ENCODE measurements at places on chromosomes 6 and 20.

GRCh38 chr6:73782911-73783310, 86.9 kb downstream of the CD109 start:
- no peak for DNase-seq

DNA sequence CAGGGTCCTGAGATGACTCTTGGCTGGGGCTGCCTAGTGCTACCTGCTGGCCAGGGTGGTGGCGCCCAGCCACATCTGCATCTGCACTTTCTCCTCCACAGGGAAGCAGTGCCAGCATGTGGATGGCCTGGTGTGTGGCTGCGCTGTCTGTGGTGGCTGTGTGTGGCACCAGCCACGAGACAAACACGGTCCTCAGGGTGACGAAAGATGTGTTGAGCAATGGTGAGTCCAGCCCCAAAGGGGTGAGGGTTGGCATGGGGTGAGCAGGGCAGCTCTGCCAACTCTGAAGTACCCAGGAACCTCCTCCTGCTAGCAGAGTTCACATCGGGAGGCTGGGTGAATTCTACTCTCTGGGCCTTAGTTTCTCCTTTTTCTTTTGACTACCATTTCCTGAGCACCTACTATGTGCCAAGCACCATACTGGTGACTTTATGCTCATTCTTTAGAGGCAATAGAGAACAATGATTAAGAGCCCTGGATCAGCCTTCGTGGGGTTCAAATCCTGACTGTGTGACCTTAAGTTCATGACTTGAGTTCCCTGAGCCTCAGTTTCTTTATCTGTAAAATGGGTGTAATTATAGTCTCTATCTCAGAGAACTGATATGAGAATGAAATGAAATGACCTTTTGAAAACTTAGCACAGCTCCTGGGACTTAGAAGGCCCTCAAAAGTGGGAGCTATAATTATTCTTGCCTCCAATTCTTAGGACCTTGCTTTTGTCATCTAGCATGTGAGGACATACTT, 2.1 kb downstream of the BPIFB4 start:
- no peak for DNase-seq

DNA sequence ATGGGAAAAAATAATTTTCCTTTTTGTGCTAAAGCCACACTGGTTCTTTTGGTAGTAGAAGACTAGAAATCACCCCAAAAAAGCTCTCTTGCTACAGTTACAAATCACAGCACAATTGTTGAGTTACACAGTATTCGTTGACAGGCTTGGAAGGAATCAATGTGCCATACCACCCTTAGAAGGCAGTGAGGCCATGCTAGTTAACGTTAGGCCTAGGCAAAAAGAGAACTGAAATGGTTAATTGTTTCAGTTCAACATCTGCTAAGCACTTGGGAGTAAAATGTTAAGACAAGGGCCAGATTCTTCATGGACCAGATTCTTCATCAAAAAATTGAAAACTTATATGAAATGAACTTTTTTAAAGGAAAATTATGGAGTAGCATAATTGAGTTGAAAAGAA, 626.2 kb downstream of the UTRN start:
- no peak for DNase-seq

DNA sequence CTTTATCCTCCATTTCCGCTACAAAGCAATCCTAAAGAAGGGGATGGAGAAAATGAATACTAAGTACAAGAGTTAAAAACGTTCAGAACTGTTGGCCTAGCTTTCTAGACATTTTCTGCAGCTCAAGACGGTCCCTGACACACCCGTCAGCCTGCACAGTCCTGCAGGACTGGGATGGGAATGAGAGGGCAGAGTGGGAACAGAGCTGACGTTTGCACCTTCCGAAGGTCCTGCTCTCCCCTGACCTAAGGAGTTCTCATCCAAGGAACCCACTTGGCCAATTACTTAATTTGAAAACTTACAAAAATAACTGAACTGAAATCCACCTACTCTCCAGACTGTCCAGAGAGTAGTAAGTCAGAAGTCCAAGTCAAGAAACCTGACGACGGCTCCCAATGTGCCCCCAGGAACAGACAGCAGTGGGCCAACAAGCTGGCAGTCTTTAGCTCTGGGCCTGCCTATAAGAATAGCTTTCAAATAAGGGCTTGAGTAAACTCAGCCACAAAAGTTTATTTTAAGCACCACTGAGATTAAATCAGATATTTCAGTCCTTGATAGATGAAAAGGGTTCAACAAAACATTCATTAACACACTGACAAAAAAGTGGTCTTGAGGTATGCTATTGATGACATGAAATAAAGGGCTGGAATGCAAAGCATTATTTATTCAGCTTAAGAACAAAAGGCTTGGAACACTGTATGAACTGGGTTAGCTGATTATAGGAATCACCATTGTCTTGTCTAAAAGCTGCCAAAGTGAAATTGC, 76.8 kb downstream of the CNKSR3 start:
- DNase-seq: no peak

- no peak for DNase-seq
These were observed 571.6 kb upstream of the NOX3 start for GRCh38 chr6:156027248-156027626.

DNA sequence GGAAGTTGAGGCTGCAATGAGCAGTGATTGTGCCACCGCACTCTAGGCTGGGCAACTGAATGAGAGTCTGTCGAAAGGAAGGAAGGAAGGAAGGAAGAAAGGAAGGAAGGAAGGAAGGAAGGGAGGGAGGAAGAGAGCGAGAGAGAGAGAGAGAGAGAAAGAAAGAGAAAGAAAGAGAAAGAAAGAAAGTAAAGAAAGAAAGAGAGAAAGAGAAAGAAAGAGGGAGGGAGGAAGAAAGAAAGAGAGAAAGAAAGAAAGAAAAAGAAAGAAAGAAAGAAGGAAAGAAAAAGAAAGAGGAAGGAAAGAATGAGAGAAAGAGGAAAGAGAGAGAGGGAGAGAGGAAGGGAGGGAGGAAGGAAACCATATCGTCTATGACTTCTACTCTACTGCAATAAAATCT, 60.2 kb downstream of the OPRM1 start:
- no peak for DNase-seq

GRCh38 chr6:5141046-5141445, 55.9 kb downstream of the PPP1R3G start:
- no peak for DNase-seq

DNA sequence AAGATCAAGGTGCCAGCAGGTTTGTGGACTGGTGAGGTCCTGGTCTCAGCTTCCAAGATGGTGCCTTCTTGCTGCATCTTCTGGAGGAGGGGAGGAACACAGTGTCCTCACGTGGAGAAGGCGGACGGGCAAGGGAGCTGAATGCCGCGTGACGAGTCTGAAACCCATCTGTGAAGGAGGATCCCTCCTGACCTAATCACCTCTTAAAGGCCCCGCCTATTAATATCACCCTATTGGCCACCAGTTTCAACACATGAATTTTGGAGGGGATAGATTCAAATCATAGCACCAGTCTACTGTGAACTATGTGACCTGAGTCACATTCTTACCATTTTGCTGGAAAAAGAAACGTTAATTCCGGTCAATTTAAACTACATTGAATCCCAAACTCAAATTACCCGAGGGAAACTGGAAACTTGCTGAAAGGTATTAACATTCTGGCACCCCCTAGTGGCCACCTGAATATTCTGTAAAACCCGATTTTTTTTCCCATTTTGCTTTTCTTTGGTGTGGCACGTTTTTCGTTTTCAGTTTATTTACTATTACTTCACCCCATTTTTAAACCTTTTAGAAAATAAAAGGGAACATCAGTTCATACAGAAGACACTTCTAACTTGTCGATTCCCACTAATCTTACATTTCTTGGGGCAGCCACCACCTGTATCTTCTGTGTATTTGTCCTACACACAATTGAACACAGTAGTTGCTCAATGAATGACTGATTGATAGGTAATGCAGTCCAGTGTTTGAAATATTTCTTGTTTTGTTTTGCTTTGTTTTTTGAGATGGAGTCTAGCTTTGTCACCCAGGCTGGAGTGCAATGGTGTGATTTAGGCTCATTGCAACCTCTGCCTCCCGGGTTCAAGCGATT, 17.9 kb upstream of the CCDC170 start:
- DNase-seq: no peak

- no peak for DNase-seq
These were observed 44.8 kb downstream of the PDE10A start for GRCh38 chr6:165618241-165618640.

- DNase-seq: no peak
These were observed 2.8 kb upstream of the OOEP start for GRCh38 chr6:73372516-73372915.

DNA sequence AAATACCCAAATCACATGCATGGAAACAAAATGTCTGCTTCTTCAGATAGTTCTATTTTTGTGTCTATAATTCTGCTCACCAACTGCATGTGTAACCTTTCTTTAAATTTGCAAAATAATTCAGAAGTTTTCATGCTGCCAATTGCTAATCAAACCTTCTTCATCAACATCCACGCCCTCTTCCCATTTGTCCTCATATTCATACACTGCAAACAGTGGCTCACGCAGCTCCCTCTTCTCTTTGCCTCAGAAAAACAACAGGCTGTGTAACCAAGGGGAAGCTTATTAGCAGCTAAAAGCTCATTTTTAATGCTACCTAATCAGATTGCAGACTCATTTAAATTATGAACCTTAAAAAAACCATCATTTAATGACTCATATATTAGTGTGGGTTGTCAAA, 555.0 kb upstream of the EPHA7 start:
- DNase-seq: no peak

DNA sequence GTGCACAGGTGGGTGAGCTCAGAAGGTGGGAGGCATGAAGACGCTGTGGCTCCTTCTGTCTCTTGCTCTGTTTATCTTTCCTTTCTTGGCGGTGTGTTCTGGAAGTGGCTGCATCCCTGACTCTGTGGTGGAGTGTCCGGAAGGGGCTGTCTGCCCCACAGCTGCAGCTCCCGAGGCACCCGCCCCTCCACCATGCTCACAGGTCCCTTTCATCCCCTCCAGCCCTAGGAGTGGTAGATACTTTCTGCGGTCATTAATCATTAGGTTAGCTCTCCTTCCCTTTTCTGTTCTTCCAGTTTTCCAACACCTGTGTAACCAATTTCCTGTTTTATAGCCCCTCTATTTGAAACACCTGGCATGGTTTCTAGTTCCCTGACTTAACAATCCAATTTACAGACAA, 65.6 kb downstream of the GJA10 start:
- DNase-seq: no peak

- DNase-seq: no peak
These were observed 6.7 kb downstream of the HLA-DQA1 start for GRCh38 chr6:32643904-32644303.

DNA sequence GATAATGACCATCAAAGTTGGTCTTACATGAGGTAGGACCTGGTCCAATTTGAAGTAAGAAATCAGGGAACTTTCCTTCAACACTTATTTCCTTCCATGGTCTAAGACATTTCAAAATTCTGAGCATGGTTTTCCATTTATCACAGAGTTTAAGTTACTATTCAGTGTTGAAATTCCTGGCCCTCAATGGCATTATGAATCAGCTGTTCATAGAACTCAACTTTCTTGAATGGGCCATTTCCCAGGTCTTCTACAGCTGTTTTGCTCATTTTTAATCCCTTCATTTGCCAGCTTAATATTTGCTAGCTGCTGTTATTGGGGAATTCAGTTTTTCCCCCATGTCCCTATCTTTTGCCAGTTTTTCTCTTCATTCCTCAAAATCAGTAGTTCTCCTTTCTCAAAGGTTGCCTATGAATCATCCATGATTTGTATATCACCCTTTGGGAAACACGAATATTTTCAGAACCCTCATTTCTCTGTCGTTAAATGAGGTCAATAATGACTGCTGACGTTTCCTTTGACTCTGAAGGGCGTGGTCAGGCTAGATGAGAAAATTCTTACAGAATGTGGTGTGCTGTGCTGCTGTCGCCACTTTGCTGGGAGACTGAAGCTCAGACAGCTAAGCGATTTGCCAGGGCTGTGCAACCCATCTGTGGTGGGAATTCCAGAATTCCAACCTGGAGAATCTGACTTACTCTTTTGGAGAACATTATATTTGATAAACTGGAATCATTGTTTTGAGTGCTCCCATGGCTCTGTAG, 216.5 kb upstream of the FLRT3 start:
- DNase-seq: no peak

- no peak for DNase-seq
These were observed 81.7 kb downstream of the COL9A1 start for GRCh38 chr6:70221025-70221714.

DNA sequence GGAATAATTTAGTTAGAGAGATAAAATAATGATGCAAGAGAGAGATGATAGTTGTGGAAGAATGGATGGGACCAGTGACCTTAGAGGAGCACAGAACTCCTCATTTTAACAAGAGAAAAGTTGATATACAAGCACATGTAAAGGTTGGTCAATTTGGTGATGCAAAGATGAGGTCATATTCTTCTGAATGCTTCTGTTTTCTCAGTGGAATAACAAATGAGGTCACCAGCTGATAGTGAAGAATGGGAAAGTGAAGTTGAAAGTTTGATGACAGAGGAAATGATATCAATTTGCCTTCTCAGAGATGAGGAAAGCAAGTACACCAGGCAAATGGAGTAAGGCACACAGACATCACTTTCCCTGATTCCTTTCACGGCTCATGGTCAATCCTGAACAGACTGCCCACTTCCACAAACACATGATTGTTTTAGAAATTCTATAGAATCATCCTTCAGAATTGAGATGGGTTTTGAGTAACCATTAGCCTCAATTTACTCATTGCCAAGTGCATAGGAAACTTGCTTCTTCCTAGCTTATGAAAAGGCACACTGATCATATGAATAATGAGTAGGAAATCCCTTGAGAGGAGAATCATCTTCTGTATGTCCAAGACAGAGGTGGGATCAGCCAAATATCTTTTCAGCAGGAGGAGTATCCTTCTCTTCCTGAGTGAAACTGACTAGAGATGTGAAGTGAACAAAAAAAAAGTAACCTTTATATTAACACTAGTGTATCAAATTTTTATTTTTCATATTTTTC, 82.4 kb upstream of the TCF21 start:
- DNase-seq: no peak
